ENCODE measurements at places on chromosomes 11 and 22.

DNA sequence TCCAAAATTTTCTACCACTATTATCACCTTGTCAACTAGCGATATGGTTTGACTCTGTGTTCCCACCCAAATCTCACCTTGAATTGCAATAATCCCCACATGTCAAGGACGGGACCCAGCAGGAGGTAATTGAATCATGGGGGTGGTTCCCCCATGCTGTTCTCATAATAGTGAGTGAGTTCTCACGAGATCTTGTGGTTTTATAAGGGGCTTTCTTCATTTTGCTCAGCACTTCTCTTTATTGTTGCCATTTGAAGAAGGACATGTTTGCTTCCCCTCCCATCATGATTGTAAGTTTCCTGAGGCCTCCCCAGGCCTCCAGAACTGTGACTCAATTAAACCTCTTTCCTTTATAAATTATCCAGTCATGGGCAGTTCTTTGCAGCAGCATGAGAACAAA lies 73.5 kb upstream of the ZC3H12C start:
- DNase-seq = no peak

DNA sequence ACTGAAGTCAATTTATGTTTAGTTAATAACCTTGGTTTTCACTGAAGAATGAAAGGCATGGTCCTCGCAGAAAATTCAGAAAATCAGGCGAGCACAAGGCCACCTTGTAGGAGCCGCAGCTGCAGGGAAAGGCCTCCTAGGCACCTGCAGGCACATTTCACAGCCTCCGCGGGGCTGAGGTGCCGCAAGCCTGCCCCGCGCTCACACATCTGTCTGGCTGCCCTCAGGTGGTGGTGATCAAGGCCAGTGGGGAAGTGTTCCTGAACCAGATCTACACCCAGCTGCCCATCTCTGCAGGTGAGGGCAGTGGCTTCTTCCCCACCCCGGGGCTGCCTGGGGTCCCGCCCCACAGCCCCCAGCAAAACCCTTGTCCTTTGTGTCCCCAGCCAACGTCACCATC lies 10.5 kb downstream of the MUC5AC start:
- DNase-seq = no peak

GRCh38 chr22:28187612-28188011 lies 268.6 kb upstream of the PITPNB start:
- no peak for DNase-seq

DNA sequence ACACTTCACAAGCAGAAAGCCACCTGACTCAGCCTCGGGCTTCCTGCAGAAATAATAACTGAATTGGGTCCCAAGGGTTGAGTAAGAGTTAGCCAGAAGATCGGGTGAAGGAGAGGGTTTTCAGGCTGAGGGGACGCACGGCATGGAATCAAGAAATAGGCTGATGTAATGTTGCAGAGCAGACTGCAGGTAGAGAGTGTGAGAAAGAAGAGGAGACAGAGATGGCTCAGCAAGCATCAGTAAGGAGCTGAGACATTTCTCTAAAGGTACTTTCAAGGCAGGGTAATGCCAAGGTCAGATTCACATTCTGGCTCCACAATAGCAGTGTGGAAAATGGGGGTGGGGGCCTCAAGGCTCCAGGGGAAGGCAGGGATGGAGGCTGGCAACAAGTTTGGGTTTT lies 18.6 kb downstream of the HIRA start:
- no peak for DNase-seq

GRCh38 chr11:2139621-2140337 lies 590 bp upstream of the IGF2 start:
- DNase-seq = no peak

DNA sequence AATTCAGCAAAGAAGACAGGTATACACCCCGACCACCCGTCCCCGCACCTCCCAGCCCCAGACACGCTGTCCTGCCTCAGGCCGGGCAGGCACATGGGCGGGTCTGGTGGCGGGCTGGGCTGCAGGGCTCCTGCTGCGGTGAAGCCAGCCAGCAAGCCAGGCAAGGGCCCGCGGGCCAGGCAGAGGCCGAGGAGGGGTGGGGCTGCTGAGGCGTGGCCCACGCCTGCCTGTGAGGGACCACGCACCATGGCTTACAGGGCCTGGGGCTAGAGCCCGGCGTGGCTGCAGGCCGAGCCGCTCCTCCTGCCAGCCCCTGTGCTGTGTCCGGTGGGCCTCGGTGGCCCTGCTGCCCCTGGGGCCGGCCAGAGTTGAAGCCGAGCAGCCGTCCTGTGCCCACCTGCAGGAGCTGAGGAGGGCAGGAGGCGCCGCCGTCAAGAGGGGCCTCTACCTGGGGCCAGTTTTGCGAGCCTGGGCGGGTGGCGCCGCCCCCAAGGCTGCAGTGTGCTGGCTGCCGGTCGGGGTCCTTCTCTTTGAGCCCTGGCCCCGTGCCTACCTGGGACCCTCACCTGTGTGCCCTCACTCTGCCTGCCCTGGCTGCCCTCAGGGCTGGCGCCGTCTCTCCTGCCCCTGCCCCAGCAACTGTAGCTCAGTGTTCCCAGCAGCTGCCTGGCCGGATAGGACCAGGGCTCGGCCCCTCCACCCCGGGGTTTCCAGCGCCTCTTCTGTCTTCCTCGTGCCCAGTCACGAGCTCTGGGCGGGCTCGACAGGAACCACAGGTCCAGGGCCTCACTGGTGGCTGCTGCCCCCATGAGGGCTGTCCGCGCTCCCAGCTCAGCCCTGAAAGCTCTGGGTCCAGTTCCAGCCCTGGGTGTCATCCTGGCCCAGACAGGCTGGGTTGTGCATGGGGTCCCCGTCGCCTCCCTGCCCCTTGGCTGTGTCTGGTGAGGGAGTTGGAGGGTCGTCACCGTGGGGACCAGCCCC lies 38.4 kb downstream of the MOB2 start:
- no peak for DNase-seq

GRCh38 chr11:97963528-97964331 lies 1057.0 kb upstream of the CNTN5 start:
- no peak for DNase-seq

DNA sequence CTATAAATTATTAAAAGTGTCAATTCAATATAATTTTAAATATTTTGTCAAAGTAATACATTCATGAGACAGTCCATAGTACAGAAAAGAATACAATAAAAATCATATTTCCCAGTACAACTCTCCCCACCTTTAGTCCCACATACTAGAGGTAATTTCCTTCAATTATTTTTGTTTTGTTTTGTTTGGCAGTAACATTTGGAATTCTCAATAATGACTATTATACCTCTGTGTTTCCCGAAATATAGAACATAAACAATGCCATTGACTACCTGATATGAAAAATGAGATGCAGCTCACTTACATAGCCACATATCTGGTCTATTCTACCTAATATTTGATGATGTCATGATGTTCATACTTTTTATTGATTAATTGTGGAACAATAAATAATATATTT lies 24.4 kb upstream of the CASP4 start:
- DNase-seq = no peak

DNA sequence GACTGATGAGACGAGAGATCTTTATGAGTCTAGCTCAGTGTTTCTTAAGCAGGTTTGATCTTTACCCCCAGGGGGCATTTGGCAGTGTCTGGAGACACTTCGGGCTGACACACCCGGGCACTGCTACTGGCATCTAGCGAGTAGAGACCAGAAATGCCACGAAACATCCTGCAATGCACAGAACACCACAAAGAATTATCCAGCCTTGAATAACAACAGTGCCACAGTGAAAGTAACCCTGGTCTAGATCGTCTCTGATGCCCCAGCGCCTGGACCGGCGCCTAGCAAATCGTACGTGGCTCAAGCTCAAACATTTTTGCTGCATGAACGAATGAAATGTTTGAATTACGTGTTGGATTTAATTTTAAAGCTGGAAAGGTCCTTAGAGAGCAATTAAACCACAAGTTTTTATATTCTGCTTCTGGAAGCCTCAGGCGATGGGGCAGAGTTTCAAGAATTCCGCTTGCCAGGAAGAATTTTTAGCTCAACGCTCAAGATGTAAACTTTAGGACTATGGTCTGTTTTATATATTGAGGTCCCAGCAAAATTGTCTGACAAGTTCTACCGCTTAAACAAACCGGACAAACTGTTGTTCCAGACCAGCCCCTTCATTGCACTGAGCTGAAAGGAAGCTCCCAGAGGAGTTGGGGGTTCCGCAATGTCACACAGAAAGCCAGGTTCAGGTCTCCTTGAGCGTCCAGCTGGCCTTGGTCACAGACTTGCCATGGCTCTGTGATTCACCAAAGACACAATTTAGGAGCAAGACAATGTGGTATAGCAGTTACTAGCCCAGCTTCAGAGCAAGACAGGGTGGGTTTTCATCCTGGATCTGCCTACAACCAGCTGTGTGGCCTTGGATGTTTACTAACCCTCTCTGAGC lies 44.2 kb upstream of the SMTN start:
- no peak for DNase-seq

GRCh38 chr11:34601085-34601444 lies 19.8 kb upstream of the EHF start:
- no peak for DNase-seq

GRCh38 chr22:24930678-24931077 lies 15.8 kb downstream of the LHFPL7 start:
- no peak for DNase-seq

DNA sequence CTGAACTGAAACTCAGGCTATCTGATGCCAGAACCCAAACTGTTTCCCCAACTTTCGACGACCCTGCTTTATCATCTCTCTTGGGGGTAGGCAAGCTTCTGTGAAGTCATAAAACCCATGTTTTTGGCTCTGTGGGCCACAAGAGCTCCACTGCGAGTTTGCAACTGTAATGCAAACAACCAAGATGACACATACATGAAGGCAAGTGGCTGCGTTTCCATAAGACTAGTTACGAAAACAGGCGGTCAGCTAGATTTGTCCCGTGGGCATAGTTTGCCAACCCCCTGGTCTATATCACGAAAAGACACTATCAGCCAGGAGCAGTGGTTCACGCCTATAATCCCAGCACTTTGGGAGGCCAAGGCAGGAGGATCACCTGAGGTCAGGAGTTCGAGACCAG lies 37.5 kb downstream of the TPST2 start:
- no peak for DNase-seq

DNA sequence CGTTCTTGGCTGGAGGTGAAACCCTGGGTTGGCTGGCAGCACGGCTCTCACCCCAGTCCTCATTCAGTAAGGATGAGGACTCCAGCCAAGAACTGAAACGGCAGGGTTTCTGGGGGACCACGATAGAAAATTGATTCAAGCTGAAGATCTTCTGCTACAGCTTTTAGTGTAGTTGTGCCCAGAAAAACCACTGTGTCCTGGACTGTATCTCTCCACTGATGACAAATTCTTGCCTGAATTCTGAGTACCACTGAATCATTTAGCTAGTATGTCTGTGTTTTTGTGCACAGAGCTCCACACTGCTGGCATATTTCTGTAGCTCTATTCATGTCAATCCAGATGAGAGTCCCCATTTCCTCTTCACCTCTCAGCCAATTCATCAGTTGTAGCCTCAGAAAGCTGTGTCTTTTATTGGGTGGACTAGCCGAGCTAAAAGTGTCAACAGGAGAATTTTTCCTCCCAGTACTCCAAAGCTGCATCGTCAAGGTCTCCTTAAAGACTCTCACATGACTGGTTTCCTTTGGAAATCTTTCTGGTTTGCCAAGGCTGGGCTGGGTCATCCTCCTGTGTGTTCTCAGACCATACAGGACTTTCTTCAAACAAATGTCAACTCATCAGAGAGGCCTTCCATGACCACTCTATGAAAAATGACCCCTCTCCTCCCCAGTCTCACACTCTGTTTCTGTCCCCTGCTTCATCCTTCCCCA lies 144.6 kb downstream of the LDLRAD3 start:
- no peak for DNase-seq

DNA sequence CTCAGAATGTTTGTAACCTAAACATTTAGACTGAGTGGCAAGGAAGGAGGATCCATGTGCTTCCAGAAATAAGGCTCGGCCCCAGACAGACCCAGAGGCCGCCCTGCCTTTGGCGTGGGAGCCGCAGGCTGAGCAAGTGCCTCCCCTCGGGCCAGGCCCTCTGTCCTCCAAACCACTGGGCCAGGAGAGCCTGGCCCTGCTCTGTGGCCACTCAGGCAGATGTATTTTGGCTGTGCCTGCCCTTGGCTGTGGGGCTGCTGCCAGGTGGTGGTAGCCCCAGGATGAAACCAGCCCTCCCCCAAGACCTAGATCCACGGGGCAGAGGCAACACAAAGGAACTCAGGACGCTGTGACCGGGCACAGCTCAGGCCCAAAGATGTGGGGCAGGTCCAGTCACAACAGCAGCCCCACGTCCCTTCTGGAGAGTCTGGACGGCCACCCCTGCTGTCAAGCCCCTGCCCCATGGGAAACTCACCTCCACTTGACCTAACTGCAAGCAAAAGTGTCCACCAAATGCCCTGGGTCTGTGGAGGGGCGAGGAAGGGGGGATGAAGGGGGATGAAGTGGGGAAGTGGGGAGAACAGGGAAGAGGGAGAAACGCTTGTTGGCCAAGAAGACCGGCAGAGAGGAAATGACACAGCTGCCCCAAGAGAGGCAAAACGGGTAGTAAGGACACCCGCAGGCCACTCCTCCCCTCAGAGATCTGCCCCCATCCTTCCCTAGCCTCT lies 24.0 kb downstream of the PISD start:
- DNase-seq = no peak

GRCh38 chr11:67251841-67252240 lies 14.4 kb upstream of the GRK2 start:
- no peak for DNase-seq

- DNase-seq = no peak
Measured at GRCh38 chr11:61163021-61163420, 1.8 kb upstream of the VPS37C start.

GRCh38 chr11:19723572-19724342 lies 11.1 kb downstream of the NAV2 start:
- DNase-seq = no peak

DNA sequence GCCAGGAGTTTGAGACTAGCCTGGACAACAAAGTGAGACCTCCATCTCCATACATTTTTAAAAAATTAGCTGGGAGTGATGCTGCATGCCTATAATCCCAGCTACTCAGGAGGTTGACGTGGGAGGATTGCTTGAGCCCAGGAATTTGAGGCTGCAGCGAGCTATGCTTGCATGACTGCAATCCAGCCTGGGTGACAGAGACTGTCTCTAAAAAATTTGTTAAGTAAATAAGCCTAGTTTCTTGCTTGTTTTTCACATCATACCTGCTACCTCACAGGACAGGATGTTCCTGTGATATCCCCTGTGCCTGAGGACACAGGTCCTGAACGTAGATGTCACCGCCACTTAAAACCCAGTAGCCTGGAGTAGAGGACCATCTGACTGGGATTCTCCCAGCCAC lies 348.6 kb downstream of the MN1 start:
- no peak for DNase-seq

DNA sequence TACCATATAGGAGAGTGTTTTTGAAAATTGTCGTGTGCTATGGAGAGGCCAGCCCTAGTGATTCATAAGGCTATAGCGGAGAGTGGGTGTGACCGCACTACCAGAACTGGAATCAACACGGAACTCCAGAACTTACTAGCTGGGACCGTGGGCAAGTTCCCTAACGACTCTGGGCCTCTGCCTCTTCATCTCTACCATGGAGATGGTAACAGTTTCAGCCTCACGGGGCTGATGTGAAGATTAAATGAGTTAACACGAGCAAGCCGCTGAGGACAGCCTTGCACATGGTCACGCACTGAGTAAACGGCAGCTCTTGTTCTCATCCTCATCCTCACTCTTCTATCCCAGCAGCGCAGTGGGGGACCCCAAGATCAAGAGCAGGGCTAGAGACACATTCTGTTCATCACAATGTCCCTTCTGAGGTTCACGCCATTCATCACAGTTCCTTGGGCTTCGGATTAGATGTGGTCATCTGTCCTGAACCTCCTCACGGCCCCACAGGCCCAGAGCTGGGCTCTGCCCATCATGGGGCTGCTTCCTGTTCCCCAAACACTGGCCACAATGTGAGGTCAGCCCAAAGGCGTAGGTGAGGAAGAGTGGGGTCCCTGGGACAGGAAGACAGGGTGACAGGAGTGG lies 47.2 kb upstream of the CD5 start:
- DNase-seq = no peak

GRCh38 chr22:41828516-41828915 lies 4.4 kb upstream of the SREBF2 start:
- no peak for DNase-seq
